ENCODE measurements at places on chromosomes 13 and 19.

DNA sequence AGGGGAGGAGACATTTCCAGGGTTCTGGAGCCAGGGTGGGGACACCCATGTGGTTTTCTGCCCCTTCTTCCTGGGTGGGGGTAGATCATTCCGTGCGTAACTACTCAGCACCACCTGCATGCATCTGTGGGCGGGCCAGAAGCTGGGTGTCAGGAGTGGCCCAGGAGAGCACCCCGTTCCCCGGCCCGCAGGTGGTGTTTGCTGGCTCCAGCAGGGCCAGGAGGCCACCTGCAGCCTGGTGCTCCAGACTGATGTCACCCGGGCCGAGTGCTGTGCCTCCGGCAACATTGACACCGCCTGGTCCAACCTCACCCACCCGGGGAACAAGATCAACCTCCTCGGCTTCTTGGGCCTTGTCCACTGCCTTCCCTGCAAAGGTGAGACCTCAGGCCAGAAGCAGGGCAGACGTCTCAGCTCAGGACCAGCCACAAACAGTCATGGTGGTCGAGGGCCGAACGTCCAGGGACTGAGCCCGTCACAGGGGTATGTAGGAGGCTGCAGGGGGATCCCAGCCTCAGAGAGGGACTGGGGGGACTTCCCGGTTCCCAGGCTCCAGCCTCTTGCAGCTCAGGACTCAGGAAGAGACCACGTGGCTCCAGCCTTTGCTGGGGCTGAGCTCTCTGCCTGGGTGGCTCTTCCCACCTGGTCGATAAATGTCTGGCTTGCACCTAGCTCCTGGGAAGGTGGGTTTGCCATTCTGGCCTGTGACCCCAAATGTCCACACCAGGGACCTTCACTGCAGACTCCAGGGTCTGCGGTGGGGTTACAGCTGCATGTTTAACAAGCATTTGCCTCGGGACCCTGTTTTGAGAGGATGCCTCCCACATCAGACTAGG, 1.6 kb downstream of the FSTL3 start:
- DNase-seq = no peak

GRCh38 chr19:18073197-18073596, 13.5 kb downstream of the IL12RB1 start:
- DNase-seq = no peak

DNA sequence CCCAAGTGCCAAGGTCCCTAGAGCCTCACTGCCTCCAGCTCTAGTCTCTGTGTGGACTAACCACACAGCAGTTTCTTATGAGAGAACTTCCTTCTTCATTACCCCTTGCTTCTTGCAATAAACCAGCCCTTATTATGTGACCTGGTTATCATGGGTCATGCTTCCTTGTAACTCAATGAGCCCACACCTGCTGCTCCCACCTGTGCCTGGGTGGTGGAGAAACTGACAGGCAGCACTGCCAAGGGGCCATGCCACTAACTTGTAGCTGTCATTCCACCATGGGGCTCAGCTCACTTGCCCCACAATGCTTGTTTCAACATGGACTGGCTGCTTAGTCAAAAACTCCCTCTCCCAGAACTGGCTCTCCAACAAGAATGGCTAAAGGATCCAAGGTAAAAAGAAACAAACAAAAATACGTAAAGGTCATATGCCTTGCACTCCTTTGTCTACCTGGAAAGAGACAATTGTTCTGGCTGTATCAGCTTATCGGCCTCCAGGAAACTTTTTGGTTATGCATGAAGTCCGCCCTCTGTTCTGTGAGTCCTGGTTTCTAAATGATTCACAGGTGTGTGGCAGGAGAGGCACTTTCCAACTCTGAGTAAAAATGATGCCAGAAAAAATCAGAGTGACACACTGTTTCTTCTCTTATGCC, 446.4 kb downstream of the COG6 start:
- no peak for DNase-seq

DNA sequence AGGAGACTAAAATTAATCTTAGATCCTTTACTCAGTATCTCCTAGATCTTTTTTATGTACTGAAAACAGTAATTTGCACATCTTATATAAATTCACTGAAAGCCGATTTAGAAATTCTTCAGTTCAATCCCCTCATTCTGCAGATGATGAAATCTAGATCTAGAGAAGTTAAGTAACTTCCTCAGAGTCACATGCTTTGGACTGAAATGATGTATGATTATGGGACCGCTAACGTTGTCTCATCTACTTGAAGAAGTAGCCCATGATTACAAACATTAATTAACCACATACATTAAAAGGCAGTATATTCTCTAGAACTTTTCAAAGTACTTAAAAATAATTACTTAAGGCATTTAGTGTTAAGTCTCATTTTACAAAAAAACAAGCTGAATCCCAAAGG, 37.8 kb downstream of the ELF1 start:
- peak; percentile 70 for DNase-seq

GRCh38 chr13:51913421-51914136, 51.8 kb downstream of the CCDC70 start:
- DNase-seq = no peak

GRCh38 chr19:15633082-15633835, 7.4 kb upstream of the CYP4F3 start:
- peak; percentile 69 for DNase-seq

DNA sequence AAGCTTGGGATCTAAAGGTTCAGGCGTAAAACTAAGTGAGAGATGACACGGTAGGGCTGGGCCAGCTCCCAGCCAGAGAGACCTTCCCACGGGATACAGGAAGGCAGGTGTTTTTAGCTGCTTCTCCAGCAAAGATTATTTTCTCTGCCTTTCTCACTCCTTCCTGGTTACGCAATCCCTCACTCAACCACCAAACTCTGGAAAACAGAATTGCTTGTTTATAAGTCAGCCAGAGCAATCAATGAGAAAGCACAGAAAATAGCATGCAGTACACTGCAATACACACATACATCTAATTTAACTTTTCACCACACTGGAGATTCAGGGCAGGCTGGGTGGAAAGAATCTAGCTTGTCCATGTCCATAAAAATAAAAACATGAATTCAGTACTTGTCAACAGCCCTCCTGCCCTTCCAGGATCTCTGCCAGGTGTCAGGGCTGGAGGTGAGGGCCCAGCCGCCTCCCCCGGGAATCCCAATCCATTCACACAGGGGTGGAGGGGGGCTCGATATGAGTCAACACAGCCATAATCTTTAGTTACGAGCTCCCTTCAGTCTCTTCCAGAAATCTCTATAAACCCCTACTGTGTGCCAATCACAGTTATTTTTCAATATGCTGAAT, 12.2 kb downstream of the RHPN2 start:
- peak; percentile 30 for DNase-seq

DNA sequence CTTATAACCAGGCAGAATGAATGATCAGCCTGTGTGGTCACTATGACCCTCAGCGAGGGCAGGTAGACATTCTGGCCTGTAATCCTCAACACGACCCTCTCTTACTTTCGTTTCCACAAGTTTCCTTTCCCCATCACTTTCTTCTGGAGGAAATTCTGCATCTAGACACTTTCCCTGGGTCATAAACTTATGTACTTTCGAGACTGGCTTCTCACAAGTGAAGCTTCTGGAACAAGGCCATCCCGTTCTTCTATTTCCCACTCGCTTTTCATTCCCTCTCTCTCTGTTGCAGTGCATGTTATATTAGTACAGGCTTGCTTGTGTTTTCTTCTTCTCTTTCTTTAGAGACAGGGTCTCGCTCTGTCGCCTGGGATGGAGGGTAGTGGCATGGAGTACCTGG, 23.1 kb upstream of the KL start:
- no peak for DNase-seq

DNA sequence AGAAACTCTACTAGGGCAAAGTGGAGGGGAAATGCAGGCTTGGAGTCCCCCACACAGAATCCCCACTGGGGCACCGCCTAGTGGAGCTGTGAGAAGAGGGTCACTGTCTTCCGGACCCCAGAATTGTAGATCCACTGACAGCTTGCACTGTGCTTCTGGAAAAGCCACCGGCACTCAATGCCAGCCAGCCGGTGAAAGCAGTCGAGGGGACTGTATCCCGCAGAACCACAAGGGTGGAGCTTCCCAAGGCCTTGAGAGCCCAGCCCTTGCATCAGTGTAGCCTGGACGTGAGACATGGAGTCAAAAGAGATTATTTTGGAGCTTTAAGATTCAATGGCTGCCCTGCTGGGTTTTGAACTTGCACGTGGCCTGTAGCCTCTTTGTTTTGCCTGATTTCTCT, 47.2 kb upstream of the FAM124A start:
- no peak for DNase-seq

- no peak for DNase-seq
These were observed 124.0 kb downstream of the ITGBL1 start for GRCh38 chr13:101576455-101576854.

DNA sequence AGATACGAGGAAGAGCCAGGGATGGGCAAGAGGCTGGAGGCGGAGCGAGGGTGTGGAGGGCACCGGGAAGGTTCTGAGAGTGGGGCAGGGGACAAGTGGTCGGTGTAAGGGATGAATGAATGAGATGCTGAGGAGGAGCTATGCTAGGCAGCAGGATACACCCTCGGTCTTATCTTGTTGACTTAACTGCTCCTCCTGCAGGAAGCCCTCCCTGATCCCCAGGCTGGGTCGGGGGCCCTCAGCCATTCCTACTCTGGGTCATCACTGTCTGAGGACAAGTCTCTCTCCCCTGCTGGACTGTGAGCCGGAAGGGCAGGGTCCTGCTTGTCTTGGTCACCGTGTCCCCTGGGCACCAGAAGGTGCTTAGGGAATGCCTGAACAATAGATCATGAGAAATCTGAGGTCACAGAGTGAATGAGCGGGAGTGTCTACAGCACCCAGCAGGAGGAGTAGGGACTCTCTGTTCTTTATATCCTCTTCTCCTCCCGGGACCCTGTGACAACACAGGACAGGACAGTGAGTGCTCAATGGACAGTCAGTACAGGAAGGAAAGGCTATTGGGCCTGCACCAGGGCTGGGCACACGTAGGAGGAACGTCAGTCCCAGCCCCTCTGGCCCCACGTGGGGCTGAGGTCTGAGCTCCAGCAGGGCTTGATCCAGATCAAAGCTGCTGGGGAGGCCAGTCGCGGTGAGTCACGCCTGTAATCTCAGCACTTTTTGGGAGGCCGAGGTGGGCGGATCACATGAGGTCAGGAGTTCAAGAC, 6.5 kb downstream of the NKPD1 start:
- no peak for DNase-seq

GRCh38 chr13:40170982-40171381, 495.5 kb downstream of the FOXO1 start:
- no peak for DNase-seq

DNA sequence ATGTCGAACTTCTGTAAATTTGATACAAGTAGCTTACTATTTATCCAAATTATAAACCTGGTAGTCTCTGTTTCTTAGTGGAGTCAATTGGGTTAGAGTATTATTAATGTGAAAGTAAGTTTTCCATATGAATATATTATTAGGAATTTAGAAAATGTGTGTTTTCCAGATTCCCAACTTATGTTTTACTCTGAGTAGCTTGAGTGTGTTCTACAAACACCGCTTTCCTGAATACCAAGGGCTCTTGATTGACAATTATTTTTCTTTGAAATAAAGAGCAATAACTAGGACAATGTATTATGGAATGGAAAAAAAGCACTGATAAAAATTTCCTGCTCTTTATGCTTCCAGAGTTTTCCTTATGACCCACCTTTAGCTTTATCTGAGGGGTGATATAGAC, 233.6 kb downstream of the POSTN start:
- no peak for DNase-seq

GRCh38 chr13:76266561-76266960, 619.6 kb downstream of the KCTD12 start:
- no peak for DNase-seq

- DNase-seq = no peak
These were observed 10.7 kb downstream of the SHISA7 start for GRCh38 chr19:55432241-55432959.

DNA sequence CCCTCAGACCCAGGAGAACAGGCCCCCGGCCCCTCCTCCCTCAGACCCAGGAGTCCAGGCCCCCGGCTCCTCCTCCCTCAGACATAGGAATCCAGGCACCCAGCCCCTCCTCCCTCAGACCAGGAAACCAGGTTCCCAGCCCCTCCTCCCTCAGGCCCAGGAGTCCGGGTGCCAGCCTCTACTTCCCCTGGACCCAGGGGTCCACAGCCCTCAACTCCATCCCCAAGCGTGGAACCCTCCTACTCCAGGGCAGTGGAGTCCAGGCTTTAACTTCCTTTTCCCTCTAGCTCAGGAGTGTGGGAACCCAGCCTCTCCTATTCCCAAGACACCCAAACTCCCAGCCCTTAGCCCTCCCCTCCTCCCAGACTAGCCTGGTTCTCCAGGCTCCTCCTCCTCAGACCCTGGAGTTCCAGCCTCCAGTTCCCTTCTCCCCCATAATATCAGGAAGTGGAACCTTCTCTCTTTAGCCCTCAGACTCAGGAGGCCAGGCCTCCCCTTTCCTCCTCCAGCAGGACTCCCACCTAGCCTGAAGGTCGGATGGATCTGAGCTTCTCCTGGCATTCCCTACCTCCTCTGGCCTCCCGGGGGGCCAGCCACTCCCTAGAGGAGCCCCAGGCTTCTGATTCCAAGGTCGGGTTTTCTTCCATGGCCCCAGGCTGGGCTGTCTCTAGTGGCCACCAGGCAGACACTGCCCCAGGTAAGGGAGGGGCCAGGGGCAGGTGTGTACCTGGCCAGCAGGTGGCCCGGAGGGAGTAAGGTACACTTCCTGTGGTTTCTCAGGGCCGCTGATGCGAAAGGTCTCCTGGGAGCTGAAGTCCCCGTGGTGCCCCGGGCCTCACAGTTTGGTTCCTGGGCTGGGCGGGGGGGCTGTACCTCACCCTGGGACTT, at the start of gene TMC4:
TSS of gene TMC4 (minus strand) at position 690 of the 888 bp plus-strand sequence. CDS start at position 647, 43 bp downstream.
- no peak for DNase-seq

GRCh38 chr13:59178344-59178743, 985.4 kb downstream of the DIAPH3 start:
- no peak for DNase-seq

GRCh38 chr13:102195566-102196462, 206.0 kb downstream of the FGF14 start:
- DNase-seq = no peak

DNA sequence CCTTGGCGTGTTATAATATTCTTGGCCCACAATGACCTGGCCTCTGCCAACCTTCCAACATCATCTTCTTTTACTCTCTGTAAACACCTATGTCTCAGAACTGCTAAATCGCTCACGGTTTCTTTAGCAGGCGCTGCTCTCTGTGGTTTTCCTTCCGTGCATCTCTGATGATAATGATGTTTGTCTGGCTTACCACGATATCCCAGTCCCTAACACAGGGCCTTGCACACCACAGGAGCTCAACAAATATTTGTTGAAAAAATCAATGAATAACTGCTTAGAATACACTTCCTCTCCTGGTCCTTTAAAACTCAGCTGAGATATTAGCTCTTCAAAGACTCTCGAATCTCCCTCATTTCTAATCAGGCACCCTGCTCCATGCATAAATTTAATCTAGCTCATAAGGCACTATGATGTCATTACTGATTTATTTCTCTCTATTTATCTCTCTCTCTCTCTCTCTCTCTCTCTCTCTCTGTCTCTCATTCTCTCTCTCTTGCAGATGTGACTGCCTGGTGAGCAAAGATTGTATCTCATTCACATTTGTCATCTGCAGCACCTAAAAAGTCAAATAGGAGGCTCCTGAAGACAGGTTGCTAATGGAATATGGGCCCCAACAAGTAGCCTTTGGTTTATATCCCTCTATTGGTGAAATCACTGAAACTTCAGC, 206.4 kb downstream of the NHLRC3 start:
- no peak for DNase-seq

- no peak for DNase-seq
These were observed 69.4 kb upstream of the GJB6 start for GRCh38 chr13:20301403-20302071.
